HTR-8/SVneo (cell line): ENCODE measurements at places on chromosomes 2 and 18.
A peak's percentile ranks its signal among the peaks of the same experiment; 100 is the strongest.

DNA sequence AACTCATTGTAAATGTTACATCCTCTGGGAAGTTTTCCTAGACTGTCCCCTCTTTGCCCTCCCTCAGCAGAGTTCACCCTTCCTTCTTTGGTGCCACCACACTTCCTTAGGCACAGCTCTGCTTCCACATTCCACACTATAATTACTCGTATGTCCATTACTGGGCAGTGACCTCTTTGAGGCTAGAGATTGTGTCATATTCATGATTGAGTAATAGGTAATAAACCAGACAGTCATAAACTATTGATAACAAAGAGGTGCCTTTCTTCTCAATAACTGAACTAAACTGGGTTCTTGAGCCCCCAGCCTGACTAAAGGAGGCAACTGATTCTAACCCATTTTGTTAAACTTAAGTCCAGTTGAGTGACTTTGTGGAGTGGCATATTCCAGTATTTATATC is 28.3 kb downstream of the MYO3B start:
- no peak for DNase-seq

DNA sequence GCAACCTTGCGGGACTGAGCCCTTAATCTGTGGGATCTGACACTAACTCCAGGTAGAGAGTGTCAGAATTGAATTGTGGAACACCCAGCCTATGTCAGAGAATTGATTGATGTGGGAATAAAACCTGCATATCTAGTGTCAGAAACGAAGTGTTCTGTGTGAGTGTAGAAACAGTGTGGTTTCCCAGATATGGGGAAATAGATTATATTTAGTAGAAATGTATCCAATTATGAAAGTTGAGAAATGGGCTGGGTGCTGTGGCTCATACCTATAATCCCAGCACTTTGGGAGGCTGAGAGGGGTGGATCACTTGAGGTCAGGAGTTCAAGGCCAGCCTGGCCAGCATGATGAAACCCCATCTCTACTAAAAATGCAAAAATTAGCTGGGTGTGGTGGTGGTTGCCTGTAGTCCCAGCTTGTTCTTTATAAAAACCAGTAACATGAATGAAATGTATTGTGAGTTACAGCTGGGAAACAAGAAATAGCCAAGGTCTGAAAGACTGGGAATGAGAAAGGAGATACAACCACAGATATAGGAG is 4.3 kb upstream of the TP53I3 start:
- DNase-seq, result no peak

DNA sequence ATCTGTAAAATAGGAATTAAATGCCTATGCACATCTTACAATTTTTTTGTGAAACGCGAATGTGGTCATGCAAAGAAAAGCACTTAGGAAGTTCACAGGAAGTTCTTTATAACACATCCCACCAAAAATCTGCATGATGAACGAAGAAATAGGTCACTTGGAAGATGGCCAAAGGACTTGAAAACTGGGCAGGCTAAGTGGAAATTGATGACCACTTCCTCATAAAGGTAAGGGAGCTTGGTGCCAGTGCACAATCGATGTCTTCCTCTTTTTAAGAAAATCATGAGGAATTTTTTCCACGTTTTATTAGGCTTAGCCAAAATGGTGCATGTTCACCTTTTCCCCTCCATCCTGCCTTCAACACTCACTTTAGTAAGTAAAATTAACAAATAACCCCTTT is 8.2 kb upstream of the NT5C1B start:
- no peak for DNase-seq

DNA sequence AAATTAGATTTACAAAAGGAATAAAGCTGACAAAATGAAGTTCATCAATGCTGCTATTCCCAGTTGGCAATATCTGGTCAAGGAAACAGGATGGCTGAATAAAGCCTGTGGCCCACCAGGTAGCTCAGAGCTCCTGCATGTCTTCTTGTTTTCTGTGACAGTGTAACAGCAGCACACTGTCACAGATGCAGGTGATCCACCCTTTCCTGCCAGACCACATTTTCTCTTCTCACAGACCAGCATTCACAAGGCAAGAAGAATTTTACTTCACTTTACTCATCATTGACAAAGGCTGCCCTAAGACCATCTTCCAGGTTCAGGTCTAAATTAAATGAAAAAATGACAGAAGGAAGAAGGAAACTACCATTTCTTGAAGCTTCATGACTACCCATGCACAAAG is 166.2 kb upstream of the MEIS1 start:
- no peak for DNase-seq

DNA sequence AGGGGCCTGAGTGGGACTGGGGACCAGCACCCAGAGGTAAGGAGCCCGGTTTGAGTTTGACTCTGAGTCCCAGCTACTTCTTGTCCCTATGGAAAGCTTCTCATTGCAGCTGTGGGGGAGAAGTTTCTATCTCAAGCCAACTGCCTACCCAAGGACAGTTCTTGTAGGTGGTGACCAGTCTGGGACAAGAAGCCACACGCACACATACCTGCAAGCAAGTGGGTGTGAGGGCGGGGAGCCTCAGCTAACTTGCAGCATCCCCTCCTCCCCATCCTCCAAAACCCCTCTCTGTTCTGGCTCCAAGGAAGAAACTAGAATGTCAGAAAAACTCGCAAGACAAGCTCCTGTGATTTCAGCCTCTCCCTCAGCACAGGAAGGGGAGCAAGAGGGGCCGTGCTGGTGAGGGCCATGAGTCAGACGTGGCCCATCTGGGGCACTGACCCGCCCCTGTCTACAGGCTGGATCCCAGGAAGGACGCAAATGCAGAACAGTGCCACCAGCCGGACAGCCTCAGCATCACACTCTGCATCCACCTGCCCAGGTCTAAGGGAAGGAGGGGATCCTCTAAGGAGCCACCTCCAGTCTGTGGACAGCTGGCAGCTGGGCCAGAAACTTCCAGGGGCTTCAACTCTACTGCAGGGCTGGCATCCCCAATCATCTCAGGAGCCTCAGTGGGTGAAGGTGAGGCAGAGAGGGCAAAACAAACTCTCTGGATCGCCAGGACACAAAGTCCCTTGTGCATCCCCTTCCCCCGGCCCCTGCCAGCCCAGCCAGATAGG is 103.4 kb downstream of the TNS1 start:
- DNase-seq, result peak; percentile 95

DNA sequence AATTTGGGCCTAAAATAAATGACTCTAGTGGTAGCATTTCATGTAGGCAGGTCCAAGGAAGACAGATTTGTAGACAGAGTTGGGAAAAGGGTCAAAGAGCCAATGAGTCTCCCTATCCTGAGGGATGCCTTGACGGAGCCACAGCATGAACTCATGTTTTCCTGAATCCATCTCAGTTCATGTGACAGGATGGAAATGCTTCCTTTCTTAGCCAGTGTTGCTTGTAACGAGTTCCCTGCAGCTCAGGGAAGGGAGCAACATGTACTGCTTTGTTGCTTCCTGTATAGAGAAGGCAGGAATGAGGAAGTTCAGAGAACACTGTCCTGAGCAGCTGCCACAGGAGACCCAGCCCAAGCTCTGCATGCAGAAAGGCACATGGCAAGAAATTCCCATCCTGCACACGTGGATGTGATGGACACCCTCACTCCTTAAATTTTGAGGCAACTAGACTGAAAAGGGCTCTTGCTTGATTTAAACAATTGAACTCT is 27.9 kb downstream of the TMEM17 start:
- DNase-seq, result no peak

DNA sequence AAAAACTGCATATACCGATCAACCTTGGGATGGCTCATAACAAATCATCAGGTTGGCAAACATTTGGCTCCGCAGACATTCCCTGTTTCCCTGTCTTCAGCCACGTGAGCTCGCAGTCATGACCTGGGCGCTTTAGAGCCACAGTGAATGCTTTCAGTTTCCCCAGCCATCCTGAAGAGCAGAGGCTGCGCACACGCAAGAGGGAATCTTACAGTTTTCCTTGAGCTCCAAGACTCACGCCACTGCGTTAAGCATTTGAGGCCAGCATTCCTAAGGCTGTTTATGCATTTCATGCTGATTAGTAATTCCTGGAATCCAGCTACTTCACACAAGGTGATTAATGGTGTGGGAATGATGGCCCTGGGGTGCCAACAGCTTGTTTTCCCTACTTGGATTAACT is 95.1 kb downstream of the MTCL1 start:
- DNase-seq, result peak; percentile 75

DNA sequence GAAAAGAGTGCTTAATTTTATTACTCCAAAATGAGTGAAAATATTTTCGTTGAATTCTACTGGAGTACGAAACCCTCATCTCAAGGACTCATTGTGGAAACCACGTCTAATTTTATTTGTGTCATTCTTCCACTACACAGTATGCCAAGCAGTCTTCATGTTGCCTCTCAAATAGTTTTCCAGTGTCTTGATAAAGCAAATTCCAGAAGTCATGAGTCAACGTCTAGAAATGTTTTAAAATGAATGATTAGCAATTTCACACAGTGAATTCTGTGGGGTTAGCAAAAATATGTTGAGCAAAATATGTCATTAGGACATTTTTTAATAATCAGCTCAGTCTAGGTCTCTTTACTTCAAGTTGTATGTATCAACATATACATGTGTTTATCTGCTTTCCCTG is 865.5 kb downstream of the DSC3 start:
- peak; percentile 11 for DNase-seq

DNA sequence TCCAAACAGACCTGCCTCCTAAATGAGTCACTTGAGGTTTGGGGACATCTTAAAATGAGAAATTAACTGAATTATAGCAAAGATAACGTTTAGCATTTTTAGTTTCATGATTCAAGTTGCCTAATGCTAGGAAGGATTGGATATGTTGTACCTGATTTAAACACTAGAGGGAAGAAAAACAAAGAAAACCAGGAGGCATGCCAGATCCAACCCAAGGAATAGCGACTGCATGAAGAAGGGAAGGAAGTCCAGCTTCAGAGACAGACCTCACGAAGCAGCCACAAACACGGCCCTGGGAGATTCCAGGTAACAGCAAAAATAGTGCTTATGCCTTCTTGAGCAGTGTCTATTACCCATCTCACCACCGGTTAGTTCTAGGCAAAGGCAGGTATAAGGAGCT is 499.9 kb upstream of the SPHKAP start:
- no peak for DNase-seq

DNA sequence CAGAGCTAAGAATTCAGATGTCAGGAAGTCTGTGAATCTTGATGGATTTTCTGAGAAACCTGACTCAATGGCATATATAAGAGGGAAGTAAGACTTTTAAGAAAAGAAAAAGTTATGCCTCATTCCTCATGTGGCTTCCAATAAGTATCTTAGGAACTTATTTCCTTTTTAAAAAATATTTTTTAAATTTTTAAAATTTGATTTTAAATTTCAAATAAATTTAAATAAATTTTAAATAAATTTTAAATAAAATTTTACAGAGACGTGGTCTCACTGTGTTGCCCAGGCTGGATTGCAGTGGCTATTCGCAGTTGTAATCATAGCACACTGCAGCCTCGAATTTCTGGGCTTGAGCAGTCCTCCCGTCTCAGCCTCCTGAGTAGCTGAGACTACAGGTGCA is 11.5 kb upstream of the POLR1B start:
- no peak for DNase-seq

- DNase-seq, result no peak
These were observed 61.3 kb downstream of the NCKAP5 start for GRCh38 chr2:133506996-133507395.

DNA sequence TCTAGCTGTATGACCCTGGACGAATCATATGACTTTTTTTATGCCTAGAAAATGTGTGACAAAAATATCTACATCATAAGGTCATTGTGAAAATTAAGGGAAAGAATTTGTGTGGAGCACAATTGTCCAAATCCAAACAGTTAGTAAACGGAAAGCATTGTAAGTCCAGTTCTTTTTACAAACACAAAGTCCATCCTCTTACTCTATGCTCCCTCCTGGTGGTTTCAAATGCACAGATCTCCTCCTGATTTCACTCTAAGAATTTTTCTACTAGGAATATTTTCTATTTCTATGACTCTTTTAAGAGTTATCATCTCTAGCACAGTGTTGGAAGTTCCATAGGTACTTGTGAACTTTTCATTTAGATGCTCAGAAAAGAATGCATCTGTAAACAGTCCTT is 125.2 kb upstream of the ARL5A start:
- no peak for DNase-seq

DNA sequence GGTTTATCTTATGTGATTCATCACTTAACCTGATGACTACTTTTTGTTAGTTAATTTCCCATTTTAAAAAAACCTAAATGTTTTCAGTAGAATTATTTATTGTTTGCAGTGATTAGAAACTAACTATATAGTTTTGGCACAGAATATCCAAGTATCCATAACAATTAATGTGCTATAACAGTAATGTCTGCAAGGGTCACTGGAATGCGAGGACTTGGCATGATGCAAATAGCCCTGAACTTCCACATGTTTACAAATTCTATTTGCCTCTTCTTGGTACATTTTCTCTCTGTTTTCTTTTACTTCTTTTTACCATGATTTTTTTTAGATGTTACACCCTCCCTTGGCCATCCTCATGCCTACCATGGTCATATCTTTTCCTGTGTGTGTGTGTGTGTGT is 49.3 kb upstream of the GALNT3 start:
- DNase-seq, result no peak

GRCh38 chr18:11963991-11964484 is 17.3 kb upstream of the IMPA2 start:
- DNase-seq, result no peak

GRCh38 chr2:136787970-136788369 is 22.6 kb downstream of the THSD7B start:
- DNase-seq, result no peak

GRCh38 chr2:119638685-119639554 is 40.1 kb upstream of the TMEM177 start:
- DNase-seq, result no peak

- no peak for DNase-seq
These were observed 1.9 kb downstream of the GLB1L start for GRCh38 chr2:219243291-219243761.

GRCh38 chr18:68925268-68925667 is 127.4 kb downstream of the CCDC102B start:
- no peak for DNase-seq

- no peak for DNase-seq
These were observed 53.9 kb downstream of the PHLPP1 start for GRCh38 chr18:62769216-62769615.

GRCh38 chr2:138777996-138778395 is 2.2 kb downstream of the NXPH2 start:
- DNase-seq, result peak; percentile 48

DNA sequence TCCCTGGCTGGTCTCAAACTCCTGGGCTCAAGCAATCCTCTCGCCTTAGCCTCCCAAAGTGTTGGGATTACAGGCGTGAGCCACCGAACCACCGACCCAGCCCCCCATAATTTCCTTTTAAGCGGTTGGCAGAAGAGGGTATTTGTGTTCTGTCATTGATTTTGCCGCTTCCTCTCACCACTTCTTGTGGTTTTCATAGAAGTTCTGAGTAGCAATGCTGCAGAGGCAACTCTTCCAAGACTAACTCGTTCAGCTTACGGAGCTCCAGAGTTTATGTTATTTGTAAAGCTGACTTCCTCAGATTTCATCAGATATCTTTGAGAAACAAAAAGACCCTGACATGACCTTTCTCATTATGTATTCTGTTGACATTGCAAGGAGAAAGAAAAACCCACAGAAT is 261.4 kb upstream of the KCNJ3 start:
- DNase-seq, result no peak
